ENCODE measurements at places on chromosomes 3 and 15.

DNA sequence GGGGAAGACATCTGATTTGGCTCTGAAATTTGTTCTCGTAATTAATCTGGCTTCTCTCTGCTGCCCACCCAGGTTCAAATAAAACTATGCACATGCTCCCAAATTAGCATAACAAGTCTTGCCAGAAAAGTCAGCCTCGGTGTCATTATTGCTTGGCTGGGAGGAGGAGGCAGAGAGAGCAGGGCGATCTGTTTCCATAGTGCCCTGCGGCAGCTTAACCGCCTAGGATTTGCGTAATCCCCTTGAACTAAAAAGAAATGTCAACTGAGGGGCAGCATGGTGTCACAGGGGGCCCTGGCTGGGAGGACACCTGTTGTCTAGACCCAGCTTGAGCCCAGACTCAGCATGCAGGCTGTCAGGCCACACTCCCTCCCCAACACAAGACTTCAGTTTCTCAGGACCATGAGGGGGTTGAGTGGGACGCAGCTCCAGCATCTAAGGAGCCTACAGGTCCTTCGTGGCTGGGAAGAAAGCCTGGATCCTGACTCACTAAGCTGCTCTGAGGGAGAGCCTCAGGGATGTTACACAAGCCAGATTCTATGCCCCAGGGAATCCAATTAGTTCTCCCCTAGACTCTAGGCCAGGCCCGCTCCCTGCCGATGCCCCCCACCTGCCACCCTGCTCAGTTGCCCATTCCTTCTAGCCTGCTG is 17.3 kb downstream of the MRPS11 start:
- DNase-seq: no peak

GRCh38 chr15:85531083-85531482 is 150.7 kb downstream of the AKAP13 start:
- DNase-seq: no peak

- DNase-seq: no peak
Observed at GRCh38 chr3:176097027-176097426, 1100.3 kb downstream of the TBL1XR1 start.

GRCh38 chr3:46996689-46997452 is 17.4 kb downstream of the NBEAL2 start:
- DNase-seq: no peak

- no peak for DNase-seq
Observed at GRCh38 chr15:74392451-74392830, 25.0 kb upstream of the CYP11A1 start.

- DNase-seq: no peak
Observed at GRCh38 chr3:123278446-123278845, 76.7 kb downstream of the SEC22A start.

DNA sequence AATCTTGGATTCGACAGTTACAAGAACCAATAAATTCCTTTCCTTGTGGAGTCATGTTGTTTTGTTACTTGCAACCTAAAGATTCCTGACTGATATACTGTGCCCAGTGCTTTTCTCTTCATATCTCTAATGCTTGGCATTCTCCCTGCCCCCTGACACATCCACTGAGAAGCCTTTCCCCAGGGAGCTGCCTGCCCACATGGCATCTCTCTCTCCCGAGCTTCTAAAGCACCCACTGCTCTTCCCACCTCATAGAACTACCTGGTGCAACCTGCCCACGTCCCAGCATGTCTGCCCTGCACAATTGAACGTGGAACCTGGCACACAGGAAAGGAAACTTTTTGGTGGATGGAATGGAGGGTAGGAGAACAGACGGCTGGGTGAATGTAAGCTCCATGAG is 6.8 kb downstream of the CYP8B1 start:
- no peak for DNase-seq

- DNase-seq: no peak
Observed at GRCh38 chr15:100224206-100225185, 117.3 kb downstream of the ADAMTS17 start.

- no peak for DNase-seq
Observed at GRCh38 chr15:60582370-60583036, 103.6 kb upstream of the ICE2 start.

DNA sequence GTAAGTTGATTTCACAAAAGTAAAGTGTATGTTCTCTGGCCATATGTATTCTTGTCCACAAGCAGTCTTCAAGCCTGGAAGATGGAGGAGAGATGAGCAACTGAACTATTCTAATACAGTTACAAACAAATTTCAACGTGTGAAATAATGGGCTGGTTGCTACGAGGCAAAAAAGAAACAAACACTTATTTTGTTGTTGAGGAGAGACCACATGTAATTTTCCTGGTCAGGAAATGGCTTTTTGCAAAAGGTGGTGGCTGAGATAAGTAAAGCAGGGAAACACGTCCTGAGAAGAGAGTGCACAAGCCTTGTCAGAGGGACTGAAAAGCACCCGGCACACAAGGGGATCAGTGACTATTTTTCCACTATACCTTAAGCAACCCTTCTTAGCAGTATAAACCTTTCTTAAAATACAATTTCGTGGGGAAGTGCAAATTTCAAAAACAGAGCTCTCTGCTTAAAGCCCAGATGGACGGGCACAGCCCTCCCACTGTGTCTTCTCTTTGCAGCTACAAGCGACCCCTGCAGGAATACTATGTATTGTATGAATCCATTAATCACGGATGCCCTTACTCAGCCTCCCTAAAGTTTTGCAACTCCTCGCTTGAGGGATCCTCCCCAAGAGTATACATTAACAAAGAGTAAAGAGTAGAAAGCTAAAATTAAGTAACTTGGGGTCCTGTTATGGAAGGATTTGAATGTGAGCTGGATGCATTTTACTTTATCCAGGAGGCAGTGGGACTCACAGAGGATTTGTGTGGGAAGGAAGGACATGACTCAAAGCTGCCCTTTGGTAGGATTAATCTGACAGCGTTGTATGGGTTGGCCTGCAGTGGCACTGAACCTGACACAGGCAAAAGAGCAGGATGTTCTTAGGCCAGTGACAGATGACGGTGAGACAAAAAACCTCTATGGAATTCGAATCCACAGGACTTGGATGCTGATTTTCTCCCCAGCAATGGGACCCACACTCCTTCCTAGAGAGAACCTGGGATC is 253.7 kb downstream of the IL5RA start:
- no peak for DNase-seq

DNA sequence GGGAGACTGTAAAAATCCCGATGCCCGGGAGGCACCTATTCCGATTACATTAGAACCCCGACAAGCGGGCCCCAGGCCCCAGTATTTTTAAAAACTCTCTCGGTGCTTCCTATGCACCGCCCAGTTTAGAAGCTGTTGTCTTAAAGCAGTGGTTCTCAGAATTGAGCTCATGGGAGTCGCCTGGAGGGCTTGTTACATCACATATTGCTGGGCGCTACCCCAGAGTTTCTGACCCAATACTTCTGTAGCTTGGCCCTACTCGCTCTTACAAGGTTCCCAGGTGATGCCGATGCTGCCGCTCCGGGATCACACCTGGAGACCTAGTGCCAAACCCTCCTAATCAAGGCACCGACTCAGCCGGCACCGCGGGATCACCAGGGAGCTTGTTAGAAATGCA is 35.2 kb downstream of the CPN2 start:
- DNase-seq: no peak

GRCh38 chr3:191963182-191963581 is 502.2 kb downstream of the PYDC2 start:
- no peak for DNase-seq

GRCh38 chr3:158368271-158368670 is 202.7 kb upstream of the MLF1 start:
- DNase-seq: no peak

- DNase-seq: no peak
Observed at GRCh38 chr15:90603893-90604292, 74.2 kb downstream of the CRTC3 start.

DNA sequence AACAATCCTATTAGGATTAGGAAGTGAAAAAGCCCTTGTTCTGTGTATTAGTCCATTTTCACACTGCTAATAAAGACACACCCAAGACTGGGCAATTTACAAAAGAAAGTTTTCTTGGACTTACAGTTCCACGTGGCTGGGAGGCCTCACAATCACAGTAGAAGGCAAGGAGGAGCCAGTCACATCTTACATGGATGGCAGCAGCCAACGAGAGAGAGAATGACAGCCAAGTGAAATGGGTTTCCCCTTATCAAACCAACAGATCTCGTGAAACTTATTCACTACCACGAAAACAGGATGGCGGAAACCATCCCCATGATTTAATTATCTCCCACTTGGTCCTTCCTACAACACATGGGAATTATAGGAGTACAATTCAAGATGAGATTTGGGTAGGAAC is 248.2 kb upstream of the KCNMB2 start:
- DNase-seq: no peak

DNA sequence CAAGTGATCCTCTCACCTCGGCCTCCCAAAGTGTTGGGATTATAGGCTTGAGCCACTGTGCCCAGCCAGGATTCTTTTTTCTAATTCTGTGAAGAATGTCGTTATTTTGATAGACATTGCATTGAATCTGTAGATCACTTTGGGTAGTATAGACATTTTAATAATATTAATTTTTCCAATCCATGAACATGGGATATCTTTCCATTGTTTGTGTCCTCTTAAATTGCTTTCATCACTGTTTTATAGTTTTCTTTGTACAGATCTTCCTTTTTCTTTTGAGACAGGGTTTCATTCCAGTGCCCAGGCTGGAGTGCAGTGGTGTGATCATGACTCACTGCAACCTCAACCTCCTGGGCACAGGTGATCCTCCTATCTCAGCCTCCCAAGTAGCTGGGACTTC is 11.6 kb upstream of the KCTD6 start:
- DNase-seq: no peak

DNA sequence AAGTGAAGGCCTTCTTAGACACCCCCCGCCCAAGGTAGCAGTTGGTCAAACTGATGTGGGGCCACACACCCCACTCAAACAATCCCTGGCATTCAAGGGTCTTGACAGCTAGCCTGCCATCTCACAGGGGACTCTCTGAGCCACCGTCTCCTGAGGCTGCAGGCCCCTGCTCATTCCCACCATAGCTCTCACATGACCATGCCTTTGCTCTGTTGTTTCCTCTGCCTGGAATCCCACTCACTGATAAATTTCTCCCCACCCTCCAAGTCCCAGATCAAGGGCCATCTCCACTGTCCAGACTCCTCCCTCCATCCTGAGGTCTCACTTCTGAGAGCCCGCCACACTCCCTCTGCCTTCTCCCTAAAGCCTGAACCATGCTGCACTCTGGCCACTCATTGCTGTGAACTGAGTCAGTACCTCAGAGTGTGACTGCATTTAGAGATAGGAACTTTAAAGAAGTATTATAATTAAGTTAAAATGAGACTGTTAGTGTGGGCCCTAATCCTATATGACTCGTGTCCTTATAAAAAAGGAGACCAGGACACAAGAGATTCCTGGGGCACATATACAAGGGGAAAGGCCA is 10.0 kb downstream of the WNT7A start:
- DNase-seq: no peak

- no peak for DNase-seq
Observed at GRCh38 chr3:194133661-194134230, 2.2 kb upstream of the HES1 start.

GRCh38 chr3:189363590-189364255 is 192.0 kb downstream of the TPRG1 start:
- DNase-seq: no peak

- no peak for DNase-seq
Observed at GRCh38 chr15:31869686-31870307, 160.5 kb upstream of the CHRNA7 start.

DNA sequence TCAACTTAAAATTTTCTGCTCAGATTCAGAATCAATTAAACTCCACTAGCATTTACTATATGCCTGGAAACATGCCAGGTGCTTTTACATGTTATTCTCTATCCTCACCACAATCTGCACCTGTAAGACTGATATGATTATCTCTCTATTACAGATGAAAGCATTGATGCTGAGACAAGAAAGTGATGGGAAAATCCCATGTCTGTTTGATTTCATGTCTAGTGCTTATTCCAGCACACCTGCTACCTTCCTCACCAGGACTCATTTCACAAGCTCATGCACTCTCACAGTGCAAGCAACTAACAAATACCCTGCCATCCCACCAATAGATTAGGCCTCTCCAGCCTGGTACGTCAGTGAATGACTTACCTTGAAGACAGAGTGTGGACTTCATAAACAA is 25.0 kb upstream of the BCL6 start:
- no peak for DNase-seq

DNA sequence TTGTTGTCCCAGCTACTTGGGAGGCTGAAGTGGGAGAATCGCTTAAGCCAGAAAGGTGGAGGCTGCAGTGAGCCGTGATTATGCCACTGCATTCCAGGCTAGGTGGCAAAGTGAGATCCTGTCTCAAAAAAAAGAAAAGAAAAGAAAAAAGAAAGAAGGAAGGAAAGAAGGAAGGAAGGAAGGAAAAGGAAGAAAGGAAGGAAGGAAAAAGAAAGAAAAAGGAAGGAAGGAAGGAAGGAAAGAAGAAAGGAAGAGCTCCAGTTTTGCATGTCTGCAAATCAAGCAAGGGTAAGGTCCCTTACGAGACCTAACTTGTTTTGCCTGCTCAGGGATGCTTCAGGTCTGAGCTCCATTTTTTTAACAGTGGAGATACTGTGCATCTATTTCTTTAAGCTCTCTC is 3.6 kb upstream of the XIRP1 start:
- DNase-seq: no peak
